ENCODE measurements at places on chromosomes 5 and 9.
A peak's percentile ranks its signal among the peaks of the same experiment; 100 is the strongest.

- DNase-seq: no peak
These were observed 4.3 kb downstream of the MCTP1 start for GRCh38 chr5:95280401-95281095.

DNA sequence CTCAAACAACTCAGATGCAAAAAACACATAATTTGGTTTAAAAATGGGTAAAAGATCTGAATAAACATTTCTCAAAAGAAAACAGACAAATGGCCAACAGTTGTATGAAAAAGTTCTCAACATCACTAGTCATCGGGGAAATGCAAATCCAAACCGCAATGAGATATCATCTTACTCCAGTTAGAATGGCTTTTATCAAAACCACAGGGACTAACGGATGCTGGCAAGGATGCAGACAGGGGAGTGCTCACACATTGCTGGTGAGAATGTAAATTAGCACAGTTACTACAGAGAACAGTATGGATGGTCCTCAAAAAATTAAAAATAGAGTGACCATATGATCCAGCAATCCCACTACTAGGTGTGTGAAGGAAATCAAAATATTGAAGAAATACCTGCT is 589.1 kb upstream of the ADAMTS16 start:
- no peak for DNase-seq

DNA sequence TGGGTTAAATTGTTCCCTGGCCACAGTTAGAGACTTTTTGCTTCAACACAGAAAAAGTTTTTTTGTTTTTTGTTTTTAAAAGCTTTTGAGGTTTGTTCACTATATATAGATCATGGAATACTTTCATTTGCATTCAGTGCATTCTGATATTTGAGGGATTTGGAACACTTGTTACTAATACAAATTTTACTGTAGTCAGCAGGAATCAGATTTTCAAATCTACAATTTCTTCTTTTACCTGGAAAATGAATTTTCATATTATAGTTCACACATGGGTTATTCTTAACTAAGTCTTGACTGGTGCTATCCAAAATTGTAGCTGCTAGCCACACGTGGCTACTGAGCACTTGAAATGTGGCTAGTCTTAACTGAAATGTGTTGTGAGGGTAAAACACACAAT is 142.0 kb downstream of the RMI1 start:
- no peak for DNase-seq

- no peak for DNase-seq
These were observed 3.4 kb downstream of the ASS1 start for GRCh38 chr9:130448035-130448624.

GRCh38 chr5:151750121-151750520 is 8.3 kb downstream of the ATOX1 start:
- no peak for DNase-seq

GRCh38 chr9:2526071-2526828 is 95.3 kb upstream of the VLDLR start:
- no peak for DNase-seq

DNA sequence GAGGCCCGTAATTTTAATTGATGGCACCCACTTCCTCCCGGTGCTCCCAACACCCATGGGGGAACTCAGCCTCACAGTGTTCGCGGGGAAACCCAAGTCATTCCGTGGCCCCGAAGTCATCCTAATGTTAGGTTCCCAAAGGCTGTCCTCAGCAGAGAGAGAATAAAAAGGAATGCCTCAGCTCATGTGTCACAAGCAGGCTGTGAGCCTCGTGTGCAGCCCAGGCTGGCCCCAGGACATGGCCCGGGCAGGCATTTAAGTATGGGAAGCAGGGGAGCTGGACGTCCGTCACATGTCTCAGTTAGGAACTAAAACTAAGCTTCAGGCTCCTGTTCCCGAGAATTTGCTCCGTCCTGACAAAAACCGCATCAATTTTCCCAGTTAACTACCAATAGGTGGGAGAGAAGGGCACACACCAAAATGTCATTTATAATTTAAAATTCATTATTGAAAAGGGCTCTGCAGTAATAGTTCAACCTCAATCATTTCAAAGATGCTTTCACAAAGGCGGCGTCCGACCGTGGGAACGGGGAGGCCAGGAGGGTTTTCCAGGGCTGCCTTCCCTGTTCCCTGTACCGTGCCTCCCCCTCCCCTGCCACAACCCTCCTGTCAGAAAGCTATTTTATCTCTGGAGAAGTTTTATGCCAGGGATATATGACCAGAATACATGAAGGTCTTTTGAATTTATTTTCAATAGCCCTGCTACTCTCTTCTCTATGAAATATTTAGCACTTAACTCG is 137.3 kb downstream of the FSTL4 start:
- DNase-seq: no peak

DNA sequence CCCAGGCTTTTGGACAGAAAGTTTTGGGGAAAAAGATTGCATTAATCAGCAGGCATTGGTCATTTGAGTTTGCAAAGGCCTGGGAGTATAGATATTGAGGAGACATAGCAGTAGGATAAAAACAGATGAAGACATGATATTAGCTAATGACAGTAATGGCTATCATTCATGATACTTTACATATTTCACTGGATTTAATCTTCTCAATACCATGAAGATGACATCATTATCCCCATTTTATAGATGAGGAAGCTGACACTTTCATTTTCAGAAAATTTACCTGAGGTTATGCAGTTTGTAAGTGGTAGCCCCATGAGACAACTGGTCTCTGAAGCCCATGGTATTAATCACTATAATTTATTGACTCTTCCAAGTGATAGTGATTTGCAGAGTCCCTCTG is 23.0 kb downstream of the GLRA1 start:
- DNase-seq: no peak

DNA sequence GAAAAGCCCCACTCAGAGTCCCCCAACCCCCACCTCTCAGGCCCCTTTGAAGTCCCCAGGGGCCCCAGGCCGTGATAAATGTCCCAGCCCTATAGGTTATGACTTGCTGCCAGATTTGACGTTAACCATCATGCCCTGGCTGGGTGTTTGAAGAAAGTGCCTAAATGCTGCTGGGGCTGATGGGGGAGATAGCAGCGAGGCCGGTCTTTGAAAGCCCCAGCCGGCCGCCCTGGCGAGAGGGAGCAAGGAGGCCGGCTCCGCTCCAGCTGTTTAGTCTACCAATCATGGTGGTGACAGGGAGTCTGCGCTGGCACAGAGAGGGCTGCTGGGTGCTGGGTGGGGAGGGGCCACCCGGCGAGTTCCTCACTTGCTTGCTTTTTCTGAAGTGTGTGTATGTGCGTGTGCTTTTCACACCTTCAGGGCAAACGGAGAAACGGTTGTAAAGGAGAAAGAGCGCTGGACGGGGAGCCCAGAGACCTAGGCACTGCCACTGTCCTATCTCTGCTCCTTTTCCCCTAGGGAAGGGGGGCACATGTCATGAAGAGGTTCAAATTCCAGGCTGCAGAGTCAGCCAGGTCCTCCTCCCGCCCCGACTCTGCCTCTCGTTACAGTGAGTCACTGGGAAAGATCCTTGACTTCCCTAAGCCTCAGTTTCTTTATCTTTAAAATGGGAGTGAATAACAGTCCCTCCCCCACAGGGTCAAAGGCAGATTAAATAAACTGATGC is 126.1 kb upstream of the HAND1 start:
- DNase-seq: no peak

- DNase-seq: no peak
These were observed 45.8 kb downstream of the PDE6A start for GRCh38 chr5:149898811-149899210.

GRCh38 chr9:76290555-76290954 is 103.7 kb downstream of the RFK start:
- no peak for DNase-seq

DNA sequence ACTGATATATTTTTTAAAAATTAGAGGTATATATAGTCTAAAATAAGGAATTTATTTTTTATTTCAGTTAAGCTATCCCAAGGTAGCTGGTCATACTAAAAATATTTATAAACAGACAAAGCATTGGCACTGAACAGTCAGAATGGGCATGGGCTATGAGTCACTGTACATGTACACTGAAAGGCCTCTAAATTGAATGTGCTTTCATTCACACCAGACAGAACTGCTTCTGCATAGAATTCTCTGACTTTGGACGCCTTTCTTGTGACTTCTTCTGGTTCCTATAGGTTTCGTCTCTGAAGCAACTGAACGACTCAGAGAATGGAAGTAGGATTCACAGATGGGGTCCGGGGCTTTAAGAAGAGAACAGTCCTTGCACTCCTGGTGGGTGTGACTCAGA is 394.8 kb upstream of the MEF2C start:
- no peak for DNase-seq

DNA sequence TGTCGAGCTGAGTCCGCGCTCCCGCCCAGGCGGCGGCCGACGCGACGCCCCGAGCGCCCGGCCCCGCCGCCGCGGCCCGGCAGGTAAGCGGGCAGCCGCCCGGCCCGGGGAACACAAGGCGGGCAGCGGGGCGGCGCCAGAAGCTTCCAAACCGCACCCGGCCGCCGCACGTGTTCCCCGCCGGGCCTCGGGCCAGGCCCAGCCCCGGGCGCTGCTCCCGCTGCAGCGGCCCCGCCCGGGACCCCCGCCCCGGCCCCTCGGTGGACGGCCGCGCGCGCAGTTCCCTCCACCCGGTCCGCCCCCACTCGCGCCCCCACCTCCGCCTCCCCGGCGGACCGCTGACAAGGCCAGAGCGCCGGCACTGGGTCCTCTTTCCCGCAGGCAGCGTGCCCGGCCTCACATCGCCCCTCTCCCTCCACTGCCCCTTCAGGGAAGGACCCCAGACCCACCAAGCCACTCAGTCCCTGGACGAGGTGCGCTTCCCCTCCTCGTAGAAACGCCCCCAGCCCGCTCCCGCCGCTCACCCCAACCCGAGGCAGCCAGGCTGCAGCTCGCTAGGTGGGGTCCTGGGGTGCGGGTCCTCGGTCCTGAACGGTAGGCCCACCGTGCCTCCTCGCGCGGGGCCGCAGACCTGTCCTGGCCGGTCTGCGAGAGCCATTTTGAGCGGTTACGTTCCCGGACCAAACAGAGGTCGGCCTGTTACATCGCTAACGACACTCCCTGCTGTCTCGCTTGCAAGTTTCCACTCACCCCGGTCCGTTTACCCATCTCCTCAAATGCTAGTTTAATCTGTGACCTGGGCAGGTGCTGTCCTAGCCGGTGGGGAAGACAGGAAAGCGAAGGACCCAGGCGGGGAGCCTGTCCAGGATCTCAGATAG is 475 bp downstream of the WDR5 start:
- peak; percentile 64 for DNase-seq

- DNase-seq: no peak
These were observed 305.0 kb downstream of the RASEF start for GRCh38 chr9:82757924-82758323.

DNA sequence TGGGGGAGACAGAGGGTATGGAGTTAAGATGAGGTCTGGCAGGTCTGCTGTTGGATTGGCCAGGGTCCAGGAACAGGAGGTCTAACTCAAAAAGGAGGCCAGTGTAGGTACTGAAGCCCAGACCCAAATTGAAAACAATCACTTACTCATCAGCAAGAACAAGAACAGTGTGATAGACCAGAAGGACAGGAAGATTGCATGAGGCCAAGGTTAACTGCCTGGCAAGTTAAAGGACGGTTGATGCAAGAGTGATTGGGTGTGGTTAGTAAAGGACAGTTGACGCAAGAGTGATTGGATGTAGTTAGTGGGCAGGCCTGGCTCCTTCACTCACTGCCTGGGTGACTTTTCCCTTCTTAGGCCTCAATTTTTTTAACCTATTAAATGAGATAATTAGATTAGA is 132.6 kb downstream of the PDZD2 start:
- DNase-seq: no peak

GRCh38 chr9:98665501-98665900 is 43.2 kb downstream of the GABBR2 start:
- DNase-seq: no peak

DNA sequence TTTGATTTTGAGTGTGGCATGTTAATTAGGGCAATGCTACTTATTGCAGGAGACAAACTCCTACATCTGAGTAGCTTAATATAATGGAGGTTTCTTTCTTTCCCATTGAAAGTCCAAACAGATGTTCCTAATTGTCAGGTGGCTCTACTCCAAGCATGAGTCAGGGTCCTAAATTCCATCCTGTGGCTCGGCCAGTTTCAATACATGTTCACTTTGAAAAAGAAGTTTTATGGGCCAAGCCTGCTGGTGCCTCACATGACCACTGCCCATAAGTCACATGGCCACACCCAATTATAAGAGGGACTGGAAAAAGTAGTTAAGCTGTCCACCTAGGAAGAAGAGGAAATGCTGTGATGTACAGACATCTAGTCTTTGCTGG is 170.4 kb downstream of the ARRDC3 start:
- DNase-seq: no peak

- no peak for DNase-seq
These were observed 16.4 kb upstream of the PDCD1LG2 start for GRCh38 chr9:5493679-5494511.

DNA sequence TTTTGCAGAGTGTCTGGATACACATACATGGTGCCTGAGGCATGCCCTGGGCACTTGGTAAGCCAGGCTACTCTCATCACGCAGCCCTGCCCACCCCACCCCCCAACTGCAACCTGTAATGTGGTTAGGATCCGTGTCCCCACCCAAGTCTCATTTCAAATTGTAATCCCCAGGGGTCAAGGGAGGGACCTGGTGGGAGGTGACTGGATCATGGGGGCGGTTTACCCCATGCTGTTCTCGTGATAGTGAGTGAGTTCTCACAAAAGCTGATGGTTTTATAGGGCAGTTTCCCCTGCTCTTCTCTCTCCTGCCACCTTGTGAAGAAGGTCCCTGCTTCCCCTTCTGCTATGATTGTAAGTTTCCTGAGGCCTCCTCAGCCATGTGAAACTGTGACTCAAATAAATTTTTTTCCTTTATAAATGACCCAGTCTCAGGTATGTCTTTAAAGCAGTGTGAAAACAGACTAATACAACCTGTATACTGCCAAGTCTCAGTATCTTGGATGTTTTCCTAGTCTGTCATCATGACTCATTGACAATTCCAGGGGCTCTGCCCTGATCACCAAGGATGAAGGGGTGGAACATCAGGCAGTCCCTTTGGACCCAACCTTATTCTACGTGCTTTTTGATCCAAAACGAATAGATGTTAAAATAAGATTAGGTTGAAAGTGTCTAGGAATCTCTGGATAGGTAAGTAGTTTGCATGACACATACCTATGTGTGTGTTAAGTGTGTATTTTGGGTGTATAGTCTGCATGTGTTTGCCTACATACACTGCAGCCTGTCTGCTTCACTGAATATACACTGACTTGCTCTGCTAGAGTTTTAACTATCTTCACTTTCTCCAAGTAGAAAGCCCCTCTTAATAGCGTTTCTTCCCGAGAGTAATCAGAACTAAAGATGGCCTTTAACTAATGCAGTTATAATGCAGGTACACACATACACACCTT is 293.8 kb downstream of the SLIT3 start:
- no peak for DNase-seq

- no peak for DNase-seq
These were observed 9.6 kb upstream of the SSBP2 start for GRCh38 chr5:81760521-81760920.

- DNase-seq: no peak
These were observed 88.7 kb upstream of the SHB start for GRCh38 chr9:38157711-38158110.
